ENCODE measurements at places on chromosomes 6 and 20.
A peak's percentile ranks its signal among the peaks of the same experiment; 100 is the strongest.

GRCh38 chr20:46568570-46569129 lies 18.2 kb upstream of the OCSTAMP start:
- DNase-seq = peak; percentile 47

DNA sequence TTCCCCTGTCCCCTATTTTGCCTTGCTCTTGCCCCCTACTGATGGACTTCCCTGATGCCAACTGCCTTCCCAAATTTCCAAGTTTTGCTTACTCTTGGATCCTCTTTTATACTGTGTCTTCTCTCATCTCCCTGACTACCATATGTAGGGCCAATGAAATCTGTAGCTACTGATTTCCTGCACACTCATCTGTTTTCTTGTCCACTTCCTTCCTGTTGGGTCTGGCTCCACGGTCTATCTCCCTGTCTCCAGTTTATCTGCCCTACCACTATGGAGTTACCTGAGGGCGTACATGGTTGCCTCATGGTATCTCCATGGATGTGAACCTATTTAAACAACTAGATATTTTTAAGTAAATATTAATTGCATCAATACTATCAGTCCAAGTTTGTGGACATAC lies 140.3 kb upstream of the MCHR2 start:
- DNase-seq = no peak

GRCh38 chr6:136330634-136331033 lies 41.0 kb upstream of the BCLAF1 start:
- DNase-seq = no peak

- DNase-seq = peak; percentile 72
Observed at GRCh38 chr6:163427498-163428254, 13.2 kb downstream of the QKI start.

- no peak for DNase-seq
Observed at GRCh38 chr6:28814032-28814976, 109.5 kb downstream of the TRIM27 start.

DNA sequence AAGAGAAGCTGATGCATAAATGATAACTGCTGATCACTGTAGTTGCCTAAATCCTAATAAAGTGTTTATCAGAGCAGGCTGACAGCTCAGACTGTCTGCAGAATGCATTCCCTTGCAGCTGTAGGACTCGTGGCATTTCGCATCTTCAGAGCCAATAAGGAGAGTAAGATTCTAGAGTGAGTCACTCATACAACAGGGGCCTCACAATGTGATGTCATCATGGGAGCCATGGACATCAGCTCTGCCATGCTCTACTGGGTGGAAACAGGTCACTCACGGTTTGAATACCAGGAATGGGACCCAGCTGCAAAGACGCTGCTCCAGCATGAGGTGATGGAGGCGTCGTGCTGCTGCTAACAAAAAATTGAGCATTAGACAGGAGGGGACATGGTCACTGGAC lies 7.4 kb downstream of the FAM209B start:
- peak; percentile 26 for DNase-seq

- peak; percentile 82 for DNase-seq
Observed at GRCh38 chr20:41249411-41250281, 67.9 kb downstream of the ZHX3 start.

DNA sequence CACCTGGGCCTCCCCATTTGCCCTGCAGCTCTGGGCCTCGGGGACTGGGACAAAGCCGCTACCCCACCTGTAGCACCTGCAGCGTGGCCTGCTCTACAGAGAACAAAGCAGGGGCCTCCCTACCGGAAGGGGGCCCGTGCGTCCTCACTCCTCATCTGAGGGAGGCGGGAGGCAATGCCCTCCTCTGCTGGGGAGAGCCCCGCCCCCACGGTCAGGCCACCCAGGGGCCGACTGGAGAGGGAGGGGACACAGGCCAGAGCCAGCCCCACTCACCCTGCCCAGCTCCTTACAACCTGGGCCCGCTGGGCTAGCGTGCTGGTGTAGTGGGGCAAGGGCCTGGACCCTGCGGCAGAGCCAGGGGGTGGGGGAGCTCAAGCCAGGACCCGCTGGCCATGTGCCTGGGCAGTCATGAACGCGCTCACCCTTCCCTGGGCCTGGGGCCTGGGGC lies 8.0 kb downstream of the LAMA5 start:
- DNase-seq = no peak

- DNase-seq = no peak
Observed at GRCh38 chr20:14918281-14918680, 580.9 kb upstream of the FLRT3 start.

- DNase-seq = no peak
Observed at GRCh38 chr6:43339168-43339567, 30.3 kb downstream of the ZNF318 start.

- DNase-seq = no peak
Observed at GRCh38 chr6:53624502-53624901, 41.1 kb downstream of the KLHL31 start.

DNA sequence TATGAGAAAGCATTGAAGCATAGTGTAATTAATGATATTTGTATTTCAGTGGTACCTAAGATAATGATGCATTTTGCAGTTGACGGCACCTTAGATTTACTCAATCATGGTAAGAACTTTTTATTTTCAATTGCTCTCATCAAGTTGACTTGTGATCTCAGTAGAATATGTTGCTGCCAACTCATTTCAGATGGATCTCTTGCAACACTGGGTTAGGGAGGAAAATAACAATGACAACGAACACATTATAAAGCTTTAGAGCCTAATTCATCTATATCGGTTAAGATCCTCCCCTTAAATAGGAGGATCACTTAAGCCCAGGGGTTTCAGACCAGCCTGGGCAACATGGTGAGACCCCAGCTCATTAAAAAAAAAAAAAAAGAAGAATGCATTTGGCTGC lies 18.0 kb upstream of the TBC1D22B start:
- DNase-seq = peak; percentile 26

GRCh38 chr6:160156842-160157241 lies 35.2 kb downstream of the SLC22A1 start:
- DNase-seq = no peak

DNA sequence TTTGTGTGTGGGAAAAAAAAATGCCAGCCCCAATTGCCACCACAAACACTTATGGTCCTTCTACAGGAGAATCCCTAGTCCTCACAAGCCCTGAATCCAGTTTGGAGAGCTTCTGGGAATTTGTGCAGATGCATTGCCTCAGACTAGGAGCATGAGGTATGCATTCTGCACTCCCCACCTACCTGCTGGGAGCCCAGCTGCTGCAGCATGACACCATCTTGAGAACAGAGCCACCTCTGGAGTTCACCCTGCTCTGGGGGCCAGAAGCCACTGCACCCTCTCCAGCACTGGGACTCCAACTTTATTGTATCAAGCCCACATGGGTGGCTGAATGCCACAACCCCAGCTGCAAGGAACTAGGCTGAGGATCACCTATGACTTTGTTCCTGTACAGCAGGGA lies 568.5 kb upstream of the ID4 start:
- no peak for DNase-seq

DNA sequence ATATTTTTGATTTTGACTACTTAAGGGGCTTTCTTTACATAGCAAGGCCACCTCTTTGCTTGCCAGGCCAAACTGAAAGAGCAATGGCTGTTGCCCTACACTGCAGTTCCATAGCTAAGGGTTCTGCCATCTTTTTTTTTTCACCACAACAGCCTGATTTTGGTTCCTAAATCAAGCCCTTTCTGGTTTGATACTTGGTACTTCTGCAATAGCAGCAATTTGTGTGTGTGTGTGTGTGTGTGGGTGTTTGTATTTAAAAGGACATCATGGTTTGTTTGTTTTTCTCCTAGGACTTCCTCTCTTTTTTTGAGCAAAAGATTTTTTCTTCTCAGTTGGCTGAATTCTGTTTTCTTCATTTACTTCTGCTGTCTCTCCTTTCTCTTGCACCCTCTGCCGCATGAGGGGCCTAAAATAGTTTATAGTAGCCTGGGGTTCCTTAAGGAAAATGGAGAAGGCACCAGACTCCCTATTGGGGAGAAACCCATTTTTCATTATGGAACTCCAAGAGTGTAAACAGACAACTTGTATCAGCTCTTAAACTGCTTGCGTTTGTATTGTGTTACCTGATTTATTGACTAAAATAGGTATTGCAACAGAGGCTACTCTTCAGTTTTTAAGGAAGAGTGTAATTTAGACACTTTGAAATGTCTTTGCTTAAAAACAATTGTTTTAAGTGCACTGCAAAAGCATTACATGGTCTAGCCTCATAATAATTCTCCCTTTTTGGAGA lies 12.2 kb upstream of the GCLC start:
- no peak for DNase-seq

DNA sequence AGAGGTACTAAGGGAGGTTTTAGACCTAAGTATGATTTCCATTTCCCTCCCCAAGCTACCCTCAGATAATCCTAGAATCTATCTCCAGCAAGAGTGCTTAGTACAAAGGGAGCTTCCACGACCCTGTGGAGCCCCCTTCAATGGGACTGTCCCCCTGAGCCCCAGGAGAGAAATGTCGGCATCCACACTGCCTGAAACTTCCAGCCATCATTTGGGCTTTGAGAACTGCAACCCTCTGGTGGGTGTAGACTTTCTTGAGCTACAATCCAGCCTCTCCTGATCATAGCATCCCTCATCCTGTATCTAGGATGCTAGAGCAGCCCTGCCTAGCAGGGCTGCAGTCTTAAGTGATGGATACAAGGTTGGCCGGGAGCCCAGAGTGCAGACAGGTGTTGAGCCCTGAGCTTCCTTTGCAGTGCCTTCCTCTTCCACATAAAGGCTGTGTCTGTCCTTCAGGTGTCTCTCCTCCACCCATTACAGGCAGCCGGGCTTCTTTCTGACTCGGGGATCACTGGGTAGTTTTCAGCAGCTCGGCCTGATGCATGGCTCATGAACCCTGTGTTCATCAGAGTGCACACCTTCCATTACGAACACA lies 424.5 kb downstream of the PREX1 start:
- no peak for DNase-seq

DNA sequence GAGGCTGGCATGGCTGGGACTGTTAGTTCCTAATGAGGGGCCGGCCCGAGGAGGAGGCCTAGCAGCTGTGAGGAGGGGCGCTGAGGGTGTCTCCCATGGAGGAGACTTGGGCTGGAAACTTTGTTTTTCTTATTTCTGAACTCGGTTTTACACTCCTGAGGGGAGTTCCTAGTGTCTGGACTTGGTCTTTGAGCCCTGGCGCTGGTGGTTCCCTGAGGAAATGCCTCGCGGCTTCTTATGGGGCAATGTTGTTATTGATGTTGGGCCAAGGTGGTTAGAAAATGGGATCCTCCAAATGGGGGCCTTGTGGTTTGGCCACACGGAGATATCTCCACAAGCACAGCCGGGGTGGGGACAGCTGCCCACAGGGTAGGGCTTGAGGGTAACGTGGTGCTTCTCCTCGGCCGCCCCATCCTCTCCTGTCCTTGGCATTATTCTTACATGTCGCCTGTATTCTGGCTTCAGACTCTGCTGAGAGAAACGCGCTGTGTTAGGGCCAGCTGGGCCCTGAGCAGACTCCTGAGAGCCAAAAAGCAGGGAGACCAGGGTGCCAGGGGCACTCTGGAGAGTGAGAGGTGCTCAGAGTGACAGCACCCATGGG lies 136.9 kb downstream of the FOXO3 start:
- no peak for DNase-seq

DNA sequence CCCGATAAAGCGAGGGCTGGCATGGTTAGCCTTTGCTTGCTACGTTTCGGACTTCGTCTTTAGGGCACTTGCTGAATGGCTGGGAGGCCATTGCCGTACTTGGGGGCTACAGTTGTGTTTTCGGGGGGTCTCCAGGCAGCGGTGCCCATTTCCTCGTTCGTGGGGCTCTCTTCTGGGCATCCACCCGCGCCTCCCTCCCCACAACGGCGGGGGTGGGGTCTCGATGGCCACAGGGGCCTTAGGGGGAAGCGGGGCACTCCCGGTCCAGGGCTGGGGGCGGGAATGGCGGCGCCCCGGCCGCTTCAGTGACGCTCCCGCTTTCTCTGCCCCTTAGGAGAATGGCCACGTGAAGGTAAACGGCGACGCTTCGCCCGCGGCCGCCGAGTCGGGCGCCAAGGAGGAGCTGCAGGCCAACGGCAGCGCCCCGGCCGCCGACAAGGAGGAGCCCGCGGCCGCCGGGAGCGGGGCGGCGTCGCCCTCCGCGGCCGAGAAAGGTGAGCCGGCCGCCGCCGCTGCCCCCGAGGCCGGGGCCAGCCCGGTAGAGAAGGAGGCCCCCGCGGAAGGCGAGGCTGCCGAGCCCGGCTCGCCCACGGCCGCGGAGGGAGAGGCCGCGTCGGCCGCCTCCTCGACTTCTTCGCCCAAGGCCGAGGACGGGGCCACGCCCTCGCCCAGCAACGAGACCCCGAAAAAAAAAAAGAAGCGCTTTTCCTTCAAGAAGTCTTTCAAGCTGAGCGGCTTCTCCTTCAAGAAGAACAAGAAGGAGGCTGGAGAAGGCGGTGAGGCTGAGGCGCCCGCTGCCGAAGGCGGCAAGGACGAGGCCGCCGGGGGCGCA lies 2.4 kb downstream of the MARCKS start:
- peak; percentile 32 for DNase-seq

GRCh38 chr20:49283176-49283702 lies 5.4 kb upstream of the ZNFX1 start:
- DNase-seq = no peak

GRCh38 chr20:19903168-19903811 lies 113.9 kb upstream of the NAA20 start:
- DNase-seq = no peak

- no peak for DNase-seq
Observed at GRCh38 chr6:143241911-143242310, 181.2 kb downstream of the AIG1 start.

DNA sequence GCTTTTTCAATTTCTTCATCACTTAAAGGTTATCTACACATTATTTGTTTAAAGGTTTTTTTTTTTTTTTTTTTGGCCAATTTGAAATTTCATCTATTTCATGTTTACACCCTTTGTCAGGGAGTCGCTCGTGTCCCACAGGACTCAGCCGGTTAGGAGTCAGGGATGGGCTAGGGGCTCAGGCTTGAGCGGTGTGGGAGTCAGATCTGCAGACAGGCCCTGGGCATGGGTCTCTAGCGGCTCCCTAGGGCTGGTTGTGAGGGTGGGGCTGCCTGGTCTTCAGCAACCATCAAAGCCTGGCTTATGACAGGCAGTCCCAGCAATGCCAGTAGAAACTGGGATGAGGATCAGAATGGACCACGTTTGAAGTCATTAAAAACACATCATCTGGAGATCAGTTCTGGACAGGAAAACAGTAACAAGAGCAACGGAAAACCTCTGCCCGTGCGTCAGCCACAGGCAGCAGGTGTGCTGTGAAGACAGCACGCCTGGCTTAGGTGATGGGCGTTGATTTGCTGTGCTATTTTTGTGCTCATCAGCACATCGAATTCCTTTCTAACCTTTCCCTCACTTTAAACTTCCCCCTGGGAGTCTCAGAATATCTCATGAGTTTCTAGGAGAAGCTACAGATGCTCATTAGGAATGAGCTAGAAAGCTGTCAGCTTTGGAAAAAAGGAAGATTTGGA lies 91.3 kb upstream of the MPC1 start:
- DNase-seq = no peak

- DNase-seq = peak; percentile 70
Observed at GRCh38 chr6:34656378-34657036, 40.1 kb downstream of the ILRUN start.
